ENCODE measurements at places on chromosomes 5 and 9.
A peak's percentile ranks its signal among the peaks of the same experiment; 100 is the strongest.

DNA sequence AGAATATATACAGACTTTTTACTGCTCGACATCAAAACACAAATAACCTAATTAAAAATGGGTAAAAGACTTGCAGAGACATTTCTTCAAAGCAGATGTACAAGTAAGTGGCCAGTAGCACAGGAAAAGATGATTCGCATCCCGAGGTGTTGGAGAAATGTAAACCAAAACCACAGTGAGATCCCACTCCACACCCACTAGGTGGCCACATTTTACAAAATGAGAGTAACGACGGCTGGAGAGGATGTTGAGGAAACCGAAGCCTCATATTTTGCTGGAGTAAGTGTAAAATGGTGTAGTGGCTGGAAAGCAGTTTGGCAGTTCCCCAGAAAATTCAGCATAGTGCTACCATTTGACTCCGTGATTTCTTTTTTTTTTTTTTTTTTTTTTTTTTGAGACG lies 21.3 kb upstream of the GBGT1 start:
- no peak for DNase-seq

DNA sequence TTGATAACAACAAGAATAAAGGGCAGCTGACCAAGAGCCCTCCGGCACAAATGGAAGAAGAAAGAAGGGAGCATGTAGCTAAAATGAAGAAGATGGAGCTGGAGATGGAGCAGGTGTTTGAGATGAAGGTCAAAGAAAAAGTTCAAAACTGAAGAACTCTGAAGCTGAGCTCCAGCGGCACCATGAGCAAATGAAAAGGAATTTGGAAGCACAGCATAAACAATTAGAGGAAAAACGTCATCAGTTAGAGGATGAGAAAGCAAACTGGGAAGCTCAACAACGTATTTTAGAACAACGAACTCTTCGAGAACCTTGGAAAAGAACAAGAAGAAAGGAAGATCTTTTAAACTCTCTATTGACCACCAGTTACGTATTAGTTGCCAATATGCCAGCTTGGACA lies 100.9 kb downstream of the GABBR2 start:
- no peak for DNase-seq

- no peak for DNase-seq
These were observed 4.4 kb downstream of the RC3H2 start for GRCh38 chr9:122900791-122901190.

- DNase-seq, result no peak
These were observed 113.2 kb upstream of the ELL2 start for GRCh38 chr5:96074870-96075269.

GRCh38 chr5:171897231-171897630 lies 109.2 kb downstream of the FBXW11 start:
- DNase-seq, result no peak

GRCh38 chr5:178116143-178116885 lies 3.0 kb downstream of the N4BP3 start:
- DNase-seq, result peak; percentile 9

GRCh38 chr9:2870340-2870739 lies 26.4 kb upstream of the PUM3 start:
- no peak for DNase-seq

DNA sequence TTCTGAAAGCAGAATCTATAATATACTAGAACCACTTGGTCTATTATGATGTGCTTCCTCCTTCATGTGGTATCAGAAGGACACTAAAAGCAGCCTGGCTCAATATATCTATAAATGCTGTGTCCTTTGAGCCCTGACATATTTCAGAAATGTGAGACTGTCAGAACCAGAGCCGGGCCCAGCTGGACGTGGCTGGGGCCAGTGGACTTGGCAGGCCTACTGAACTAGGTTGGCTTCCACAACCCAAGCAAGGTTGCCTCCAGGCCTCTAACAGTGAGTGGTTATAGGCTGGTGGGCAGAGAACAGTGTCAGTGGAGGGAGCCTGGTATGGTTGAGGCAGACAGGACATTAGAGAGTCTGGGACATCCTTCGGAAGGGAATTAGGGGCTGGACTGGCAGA lies 78.9 kb downstream of the GALNT10 start:
- no peak for DNase-seq

- DNase-seq, result no peak
These were observed 158.0 kb downstream of the MAPKAP1 start for GRCh38 chr9:125549039-125549438.

GRCh38 chr5:147887930-147888329 lies 9.4 kb downstream of the SCGB3A2 start:
- no peak for DNase-seq

- DNase-seq, result no peak
These were observed 594.5 kb upstream of the ARRDC3 start for GRCh38 chr5:91977579-91977978.

DNA sequence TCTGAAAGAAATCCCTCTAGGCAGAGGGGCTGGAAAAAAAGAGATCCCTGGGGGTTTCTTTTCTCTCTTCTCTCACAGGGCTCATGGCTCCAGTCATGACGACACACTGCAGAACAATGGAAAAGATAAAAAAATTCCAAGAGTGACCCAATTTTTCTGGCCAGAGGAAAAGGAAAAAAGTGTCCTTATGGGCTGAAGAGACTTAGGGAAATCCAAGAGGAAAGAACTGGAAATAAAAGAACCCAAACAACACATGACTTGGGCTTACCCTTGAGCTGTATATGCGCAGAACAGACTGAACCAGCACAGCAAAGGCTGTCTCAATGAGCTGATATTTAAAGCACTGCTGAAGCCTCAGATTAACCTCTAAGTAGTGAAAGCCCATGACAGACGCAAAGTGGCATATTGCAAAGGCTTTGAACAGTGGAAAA lies 102.4 kb downstream of the SMIM23 start:
- no peak for DNase-seq

GRCh38 chr5:176466245-176466871 lies 18.2 kb downstream of the FAF2 start:
- DNase-seq, result no peak

DNA sequence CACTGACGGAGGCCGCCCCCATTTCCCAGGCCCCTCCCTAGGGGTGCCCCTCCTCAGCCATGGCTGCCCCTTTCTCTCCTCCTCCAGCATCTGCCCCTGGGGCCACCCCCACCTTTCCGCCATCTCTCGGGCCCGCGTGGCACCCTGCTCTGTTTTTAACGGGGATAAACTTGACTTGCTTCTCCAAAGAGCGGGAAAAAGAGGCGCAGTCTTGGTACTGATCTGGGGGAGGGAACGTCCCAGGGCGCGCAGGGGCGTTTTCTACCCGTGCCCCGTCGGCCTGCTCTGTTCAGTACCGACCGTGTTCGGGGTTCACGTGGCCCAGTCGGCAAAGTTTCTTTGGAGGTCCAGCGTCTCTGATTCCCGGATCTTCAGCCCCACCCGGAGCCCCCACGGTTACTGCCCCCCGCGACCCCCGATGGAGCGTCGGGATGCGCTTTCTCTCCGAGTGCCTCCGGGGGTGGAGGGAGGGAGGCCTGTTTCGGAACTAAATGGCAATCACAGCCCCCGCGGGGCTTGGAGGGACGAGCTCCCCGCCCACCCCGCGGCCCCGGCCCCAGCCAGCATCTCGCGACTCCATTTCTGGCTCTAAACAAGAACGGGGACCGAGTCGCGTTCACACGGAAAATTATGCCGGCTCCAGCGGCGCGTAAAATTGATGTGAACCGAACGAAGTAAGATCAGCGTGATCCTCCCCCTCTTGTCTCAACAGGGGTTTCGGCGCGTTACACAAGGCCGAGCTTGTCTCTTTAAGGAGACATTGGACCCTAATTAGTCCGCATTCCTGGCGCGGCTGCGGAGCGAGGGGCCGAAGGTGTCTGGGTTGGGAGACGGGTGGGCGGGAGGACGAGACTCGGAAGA lies 1.1 kb upstream of the TLE4 start:
- peak; percentile 26 for DNase-seq

DNA sequence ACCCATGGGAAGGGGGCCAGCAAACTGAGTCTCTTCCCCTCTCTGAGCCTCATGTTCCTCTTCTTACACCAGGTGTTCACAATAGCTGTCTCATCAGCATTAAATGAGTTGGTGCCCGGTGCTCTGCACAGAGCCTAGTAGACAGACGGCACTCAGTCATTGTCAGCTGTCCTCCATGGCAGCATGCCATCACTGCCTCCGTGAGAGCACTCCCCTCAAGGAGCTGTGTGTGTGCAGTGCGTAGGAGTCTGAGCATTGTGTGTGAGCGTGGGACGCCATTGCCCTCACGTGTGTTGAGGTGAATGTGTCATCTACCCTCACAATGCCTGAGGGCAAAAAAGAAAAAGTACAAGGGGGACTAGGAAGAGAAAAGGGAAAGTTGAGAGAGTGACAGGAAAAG lies 536.5 kb downstream of the CDK5RAP2 start:
- DNase-seq, result no peak

GRCh38 chr5:146041180-146041789 lies 64.1 kb downstream of the PLAC8L1 start:
- DNase-seq, result no peak

DNA sequence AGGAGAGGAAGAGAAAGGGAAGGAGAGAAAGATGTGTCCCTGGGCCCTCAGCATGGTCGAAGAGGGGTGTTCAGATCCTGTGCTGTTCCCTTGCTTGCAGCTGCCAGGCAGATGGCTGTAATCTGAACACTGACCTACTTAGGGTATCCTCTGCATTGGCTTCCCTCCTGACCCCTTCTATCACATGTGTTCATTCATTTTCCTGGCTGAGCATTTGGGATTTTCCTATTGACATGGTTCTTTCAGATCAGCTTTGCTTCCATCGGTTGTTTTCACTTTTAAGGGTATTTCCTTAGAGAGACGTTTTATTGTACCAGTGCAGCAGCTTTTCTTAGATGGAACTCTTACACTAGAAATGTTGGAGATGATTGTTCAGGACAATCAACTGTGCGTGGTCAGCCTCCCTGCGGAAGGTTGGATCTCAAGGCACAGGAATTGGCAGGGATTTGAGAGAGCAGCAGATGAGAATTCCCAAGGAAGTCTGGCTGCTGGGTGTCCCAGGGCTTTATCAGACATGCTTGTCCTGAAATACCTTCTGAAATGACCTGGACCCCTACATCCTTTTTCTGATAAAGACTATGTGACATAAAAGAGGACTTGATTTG lies 26.0 kb downstream of the ACTBL2 start:
- no peak for DNase-seq

GRCh38 chr5:33329891-33330290 lies 110.9 kb upstream of the TARS1 start:
- no peak for DNase-seq

- DNase-seq, result no peak
These were observed 297.0 kb upstream of the ACTBL2 start for GRCh38 chr5:57779383-57780223.

- DNase-seq, result no peak
These were observed 13.0 kb upstream of the SPINK4 start for GRCh38 chr9:33227008-33227398.

GRCh38 chr9:87420884-87421283 lies 76.8 kb upstream of the DAPK1 start:
- no peak for DNase-seq

DNA sequence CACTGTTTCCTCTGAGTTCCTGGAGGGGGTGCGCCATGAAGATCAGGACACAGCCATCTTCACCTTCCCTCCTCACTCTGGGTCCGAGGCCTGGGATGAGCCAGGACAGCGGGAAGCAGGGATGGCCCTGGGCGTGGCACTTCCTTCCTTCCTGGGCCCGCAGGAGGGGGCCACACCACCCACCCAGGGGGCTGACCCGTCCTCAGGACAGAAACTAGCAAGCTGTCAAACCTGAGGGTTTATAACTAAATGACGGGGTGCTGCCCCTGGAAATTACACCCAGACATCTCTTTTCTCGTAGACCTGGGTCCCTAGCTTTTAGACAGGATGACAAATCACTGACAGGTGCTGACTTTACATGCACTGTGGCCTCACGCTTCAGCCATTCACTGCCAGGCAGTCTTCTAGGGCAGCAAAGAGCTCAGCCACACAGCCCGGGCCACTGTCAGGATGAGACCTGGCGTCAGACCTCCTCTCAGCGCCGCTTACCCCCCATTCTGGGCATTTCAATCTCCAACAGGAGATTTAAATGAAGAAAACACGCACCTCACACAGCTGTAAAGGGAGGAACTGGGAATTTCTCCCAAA lies 8.1 kb downstream of the FCN2 start:
- no peak for DNase-seq

DNA sequence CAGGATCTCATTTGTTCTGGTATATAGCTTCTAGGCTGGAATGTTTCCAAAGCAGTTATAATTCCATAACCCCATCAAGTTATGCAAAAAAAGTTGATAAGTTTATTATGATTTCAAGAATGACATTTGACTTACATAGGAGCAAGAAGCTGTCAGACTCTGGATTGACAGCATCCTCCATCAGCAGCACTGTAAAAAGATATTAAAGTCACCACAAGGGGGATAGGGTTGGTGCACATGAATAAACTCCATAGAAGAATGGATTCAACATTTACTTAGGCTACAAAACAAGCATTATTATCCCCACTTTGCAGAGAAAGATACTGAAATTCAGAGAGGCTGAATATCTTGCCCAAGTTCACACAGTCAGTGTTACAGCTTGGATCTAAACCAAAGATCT lies 208.9 kb upstream of the SLC30A5 start:
- no peak for DNase-seq

DNA sequence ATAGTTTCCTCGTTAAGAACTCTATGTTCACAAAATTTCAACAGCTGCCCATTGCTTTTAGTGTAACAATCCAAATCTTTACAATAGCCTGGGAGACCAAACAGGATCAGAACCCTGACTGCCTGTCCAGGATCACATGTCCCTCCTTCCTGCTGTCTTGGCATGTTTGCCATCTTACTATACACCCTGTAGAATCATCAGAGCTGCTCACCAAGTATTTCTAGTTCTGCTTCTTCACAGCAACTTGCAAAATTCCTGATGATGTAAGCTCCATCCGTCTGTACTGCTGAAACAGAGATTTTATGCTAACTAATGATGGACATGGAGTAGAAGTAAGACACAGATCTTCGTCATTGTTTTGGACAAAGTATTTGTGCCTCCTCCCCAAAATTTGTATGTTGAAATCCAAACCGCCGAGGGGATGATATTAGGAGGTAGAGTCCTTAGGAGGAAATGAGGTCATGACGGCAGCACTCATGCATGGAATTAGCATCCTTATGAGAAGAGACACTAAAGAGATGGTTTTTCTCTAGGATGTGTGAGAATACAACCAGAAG lies 464.9 kb upstream of the BRINP1 start:
- no peak for DNase-seq

DNA sequence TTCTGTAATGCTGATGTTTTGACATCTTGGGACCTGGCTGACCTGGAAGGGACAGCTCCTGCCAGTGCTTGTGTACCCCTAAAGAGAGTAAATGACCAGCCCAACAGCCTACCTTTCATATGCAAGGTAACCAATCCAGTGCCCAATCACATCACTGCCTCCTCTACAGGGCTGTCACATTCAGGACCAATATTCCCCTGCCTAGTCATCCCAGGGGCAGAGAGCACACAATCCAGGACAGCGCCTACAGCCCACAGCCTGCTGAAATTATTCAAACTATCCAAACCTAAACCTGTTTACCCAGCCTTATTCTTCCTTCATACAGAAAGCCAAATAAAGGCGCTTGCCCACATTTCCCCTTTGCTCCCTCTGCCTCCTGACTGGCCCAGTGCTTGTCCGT lies 284.1 kb downstream of the CTNND2 start:
- DNase-seq, result no peak

DNA sequence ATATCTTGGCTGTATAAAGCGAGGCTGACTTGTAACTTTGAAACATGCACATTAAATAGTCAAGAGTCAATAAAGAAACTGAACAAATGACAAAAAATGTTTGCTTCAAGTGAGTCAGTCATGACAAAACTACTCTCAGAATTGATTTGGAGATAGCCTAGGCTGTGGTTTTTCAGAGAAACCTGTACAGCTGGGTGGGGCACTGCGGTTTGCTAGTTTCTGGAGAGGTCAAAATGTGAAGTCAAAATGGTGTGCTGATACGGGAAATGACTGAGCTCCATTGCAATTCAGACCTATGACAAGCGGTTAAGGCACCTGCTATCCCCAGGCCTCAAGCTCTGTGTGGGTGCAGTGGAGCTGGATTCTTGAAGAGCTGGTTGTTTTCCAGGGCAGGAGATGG lies 10.3 kb upstream of the CD180 start:
- DNase-seq, result peak; percentile 53

Data from activated naive CD4-positive, alpha-beta T cell (primary cell).